ENCODE measurements at places on chromosomes 5 and 9.
A peak's percentile ranks its signal among the peaks of the same experiment; 100 is the strongest.

GRCh38 chr5:67454957-67455561 lies 258.5 kb upstream of the CD180 start:
- no peak for DNase-seq

DNA sequence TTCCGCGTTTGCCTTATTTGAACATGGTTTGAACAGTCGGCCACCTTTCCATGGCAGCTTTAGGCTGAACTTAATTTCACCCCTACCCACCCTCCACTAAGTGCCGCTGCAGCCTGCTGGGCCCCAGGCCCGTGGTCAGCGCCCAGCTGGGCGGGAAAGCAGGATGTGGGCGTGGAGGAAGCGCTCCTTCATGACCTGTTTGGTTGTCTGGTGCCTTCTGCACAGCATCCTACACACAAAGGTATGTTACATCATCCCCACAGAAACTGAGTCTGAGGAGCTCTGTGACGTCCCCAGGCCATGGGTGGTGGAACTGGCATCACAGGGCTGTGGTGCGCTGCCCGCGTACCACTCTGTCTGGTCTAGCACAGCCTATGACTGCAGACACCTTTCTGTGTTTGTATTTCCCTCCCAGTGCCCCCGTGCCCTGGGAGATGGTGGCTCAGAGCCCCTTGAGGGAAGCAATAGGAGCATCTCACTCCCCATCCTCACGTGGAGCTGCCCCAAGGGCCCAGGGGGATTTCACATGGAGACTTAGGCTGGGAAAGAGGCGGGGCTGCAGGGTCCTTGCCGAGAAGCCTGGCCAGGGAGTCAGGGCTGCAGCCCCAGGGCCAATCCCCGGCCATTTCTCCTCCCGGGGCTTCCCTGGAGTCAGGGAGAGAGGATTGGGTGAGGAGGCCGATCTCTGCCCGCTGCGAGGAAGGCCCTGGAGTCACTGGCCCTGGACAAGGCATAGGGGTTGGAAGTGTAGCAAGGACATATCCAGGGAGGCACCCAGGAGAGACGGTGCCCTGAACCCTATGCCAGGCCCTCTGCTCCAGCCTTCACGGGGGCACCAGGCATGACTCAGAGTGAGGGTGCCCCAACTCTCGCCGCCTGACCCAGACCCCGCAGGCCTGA lies 37.5 kb upstream of the SUSD3 start:
- DNase-seq: peak; percentile 11

DNA sequence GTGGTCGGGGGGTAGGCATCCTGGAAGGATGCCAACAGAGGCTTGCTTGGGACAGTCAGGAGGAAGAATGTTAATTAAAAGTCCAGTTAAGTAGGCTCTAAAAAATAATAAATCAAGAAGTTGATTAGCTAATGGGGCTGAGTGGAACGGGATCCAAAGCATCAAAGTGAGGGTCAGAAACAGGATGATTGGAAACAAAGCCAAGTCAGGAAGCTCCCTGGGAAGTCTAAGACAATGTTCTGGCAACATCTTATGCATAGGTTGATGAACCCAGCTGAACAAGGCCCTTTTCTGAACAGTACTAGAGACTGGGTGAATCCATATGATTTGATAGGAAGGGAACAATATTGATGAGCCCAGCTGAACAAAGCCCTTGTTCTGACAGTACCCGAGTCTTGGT lies 50.2 kb upstream of the STARD4 start:
- DNase-seq: no peak

- peak; percentile 89 for DNase-seq
Measured at GRCh38 chr5:43008363-43009153, 31.6 kb downstream of the ANXA2R start.

GRCh38 chr5:145450286-145450885 lies 384.8 kb downstream of the PRELID2 start:
- DNase-seq: no peak

DNA sequence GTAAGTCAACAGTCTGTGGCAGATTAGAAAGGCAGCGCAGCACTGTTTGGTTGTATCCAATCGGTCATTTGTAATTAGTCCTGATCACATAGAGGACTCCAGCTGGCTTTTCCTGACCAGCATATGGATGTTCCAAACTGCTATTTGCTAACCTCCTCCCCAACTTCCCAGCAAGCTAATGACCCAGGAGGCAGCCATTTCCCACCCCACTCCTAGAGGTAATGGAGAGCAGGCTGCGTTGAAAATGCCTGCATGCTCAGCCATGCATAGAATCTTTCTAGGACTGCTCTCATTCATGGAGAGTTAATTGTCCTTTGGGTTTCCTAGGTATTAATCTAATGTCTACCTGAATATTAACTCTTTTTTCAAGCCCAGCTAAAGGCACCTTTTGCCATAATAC lies 850.6 kb upstream of the WWC1 start:
- no peak for DNase-seq

GRCh38 chr9:71459082-71459481 lies 309.2 kb downstream of the CEMIP2 start:
- no peak for DNase-seq

DNA sequence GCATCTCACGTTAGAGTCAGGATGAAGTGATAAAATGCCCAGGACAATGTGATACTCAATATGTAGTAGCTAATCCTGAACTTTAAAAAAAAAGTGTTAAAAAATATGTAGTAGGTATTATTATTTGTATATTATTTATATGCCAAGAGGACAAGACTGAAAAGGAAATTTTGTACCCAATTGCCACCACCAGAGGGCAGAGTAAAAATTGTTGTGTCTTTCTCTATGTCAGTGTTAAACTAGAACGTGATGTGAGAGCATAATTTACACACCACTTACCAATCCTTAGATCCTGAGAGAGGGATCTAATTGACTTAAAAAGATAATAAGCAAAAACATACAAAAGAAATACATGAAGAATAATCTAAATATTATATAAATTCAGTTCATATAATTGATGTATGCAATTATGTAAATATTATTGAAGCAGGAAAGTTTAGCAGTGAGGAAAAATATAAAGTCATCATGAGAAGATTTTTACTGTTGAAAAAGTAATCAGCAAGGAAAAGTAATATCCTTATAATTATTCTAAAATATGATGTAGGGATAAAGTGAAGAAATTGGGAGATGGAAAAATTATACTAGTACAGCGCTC lies 288.9 kb downstream of the RAB3C start:
- peak; percentile 16 for DNase-seq

GRCh38 chr9:137919649-137920141 lies 42.1 kb downstream of the CACNA1B start:
- DNase-seq: no peak

DNA sequence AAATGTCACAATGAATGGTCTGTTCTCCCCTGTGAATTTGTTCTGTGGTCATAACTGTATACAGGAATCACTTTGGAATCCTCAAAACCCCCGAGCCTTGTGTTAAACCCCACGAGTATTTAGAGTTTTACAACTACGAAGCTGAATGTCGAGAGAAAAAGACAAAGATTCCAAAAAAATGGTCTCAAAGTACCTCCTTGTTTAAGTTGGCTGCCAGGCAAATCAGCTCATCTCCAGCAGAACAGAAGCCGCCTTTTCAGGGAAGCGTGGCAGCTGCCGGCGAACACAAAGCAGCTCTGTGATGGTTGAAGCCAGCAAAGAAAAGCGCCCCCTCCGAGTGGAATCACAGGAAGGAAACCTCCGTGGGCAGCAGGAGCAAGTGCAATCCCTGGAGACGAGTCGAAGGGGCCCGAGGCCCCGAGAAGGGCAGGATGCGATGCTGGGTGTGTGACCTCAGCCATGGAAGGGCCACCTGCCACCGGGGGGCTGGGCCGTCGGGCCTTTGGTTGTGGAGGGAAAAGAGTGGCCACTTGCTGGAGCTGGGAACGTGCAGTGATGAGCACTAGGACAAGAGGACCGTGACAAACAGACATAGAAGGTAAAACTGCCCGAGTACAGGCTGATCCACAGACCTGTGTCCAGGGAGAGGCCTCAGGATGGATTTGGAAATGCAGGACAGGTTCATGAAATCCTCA lies 706.4 kb downstream of the SEMA5A start:
- DNase-seq: no peak

DNA sequence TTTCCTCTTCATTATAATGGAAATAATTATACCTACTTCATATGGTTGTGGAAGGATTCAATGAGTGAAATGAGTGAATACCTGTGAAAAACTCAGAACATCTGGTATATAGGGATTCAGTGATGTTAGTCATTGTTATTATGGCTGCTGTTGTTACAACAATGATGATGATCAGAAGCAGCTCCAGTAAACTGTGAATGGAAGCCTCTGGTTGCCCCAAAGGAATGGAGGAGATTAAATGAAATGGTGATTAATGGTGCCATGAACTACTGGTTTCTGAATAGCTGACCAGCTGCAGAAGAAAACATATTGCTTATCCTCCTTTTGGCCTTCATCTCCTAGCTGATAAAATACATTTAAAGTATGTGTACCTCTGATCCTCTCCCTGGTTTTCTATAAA lies 372.0 kb downstream of the ARHGEF28 start:
- DNase-seq: no peak

DNA sequence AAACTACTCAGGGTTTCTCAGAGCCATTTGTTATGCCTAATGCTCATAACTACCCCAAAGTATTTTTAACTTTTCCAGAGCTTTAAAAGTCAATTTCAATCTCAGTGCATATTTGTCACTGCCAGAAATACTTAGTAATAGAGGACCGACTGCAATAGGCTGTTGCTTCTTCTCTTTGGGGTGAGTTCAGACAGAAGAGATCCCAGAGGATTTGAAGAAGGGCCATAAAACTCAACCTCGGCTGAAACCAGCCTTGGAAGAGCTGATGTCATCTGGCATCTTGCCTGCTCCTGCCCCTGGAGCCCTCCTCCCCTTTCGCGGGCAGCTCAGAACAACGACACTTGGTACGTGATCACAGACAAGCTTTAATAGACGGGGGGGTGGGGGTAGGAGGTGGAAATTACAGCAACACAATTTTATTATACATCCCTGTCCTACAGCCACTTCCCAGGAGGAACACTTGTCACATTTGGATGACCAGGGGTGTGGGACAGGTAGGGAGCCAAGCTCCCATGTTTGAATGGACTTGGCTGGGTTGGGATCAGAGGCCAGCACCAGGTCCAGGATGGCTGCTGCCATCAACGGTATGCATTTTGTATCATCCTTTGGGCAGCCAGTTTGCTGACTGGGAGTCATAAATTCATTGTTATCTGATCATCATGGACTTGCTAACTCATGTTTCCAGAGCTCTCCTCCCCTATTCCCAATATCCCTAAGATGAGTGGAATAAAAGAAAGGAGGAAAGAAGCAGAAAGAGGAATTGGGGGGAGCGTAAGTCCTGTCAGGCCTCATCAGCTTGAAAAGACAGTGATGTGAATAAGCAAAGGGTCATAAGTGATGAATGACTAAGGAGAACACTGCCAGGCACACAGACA lies 186.6 kb upstream of the PANK3 start:
- DNase-seq: no peak

- DNase-seq: no peak
Measured at GRCh38 chr5:76082772-76083554, at the start of gene SV2C. TSS of gene SV2C (plus strand) at chr5:76083383. CDS start at chr5:76131751, 48,368 bp downstream.

- no peak for DNase-seq
Measured at GRCh38 chr5:81247441-81247972, 14.4 kb downstream of the CKMT2 start.

- DNase-seq: no peak
Measured at GRCh38 chr5:128091579-128091978, 8.0 kb downstream of the SLC12A2 start.

DNA sequence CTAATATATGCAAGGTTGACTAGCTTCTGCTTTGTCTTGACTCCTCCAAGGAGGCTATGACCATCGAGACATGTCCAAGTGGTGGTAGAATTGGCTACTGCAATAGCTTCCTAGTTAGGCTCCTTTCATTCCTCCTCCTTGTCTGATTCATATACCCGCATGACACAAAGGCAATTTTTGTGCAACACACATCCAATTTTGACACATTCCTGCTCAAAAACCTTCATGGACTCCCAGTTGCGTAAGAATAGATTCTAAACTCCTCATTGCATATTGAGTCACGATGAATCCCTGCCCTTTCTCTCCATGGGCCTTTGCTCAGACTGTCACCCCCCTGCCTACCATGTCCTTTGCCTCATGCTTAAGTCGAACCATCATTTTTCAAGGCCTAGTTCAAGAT lies 344.5 kb downstream of the ACTL7B start:
- no peak for DNase-seq

DNA sequence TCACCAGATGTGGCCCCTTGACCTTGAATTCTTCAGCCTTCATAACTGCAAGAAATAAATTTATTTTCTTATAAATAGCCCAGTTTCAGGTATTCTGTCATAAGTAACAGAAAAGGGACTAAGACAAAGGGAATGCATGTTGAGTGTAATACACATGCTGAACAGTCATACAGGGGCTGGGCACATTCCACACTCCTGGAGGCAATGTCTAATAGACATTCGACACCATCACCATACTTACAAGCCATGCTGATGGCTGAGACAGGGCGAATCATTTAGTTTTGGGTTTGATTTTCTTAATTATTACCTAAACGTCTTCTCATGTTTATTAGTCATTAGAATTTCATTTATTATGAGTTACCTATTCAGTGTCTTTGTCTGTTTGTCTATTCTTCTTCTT lies 68.5 kb downstream of the TENT4A start:
- no peak for DNase-seq

GRCh38 chr5:124870070-124870469 lies 123.6 kb upstream of the ZNF608 start:
- no peak for DNase-seq

- no peak for DNase-seq
Measured at GRCh38 chr5:138964647-138965201, 89.6 kb upstream of the LRRTM2 start.

GRCh38 chr5:139275956-139276355 lies 17.6 kb upstream of the MATR3 start:
- no peak for DNase-seq

- DNase-seq: no peak
Measured at GRCh38 chr9:5783982-5784381, 48.9 kb downstream of the ERMP1 start.

GRCh38 chr5:163245584-163245983 lies 191.8 kb upstream of the CCNG1 start:
- no peak for DNase-seq

- no peak for DNase-seq
Measured at GRCh38 chr5:14928661-14929060, 57.1 kb upstream of the ANKH start.

DNA sequence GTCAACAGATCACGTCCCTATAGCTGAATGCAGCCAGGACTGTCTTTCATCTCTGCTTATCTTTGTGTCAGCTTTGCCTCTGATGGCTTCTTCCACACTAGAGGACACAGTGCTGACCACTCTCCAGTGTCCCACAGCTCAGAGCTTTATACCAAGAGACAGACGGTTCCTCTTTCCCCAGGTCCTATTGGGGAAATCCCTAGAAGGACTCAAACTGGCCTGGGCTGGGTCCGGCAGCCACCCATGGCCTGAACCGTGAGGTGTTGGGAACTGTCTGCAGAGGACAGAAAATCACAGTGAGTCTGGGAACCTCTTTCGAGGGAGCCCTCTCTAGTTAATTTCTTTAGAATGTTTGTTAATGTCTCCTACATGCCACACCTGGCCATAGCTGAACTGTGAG lies 68.3 kb upstream of the SHB start:
- DNase-seq: no peak

DNA sequence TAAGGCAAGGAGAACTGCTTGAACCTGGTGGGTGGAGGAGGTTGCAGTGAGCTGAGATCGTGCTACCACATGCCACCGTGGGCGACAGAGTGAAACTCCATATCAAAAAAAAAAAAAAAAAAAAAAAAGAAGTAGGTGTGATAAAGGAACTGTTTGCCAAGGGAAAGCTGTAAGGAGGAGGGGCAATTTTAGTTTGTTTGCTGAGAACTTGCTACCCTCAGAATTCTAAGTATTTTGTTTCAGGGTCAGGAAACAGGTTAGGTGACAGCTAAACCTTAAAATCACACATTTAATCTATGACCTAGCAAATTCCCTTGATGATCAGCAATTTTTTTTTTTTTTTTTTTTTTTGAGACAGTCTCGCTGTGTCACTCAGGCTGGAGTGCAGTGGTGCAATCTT lies 7.2 kb upstream of the ARRDC3 start:
- DNase-seq: no peak

Data from stimulated activated CD4-positive, alpha-beta T cell treated with anti-CD3 and anti-CD28 coated beads, Interleukin-1b, Interleukin-23, amount 100 ng/mL, for 24 hours (primary cell).